HS-27A (cell line): ENCODE measurements at places on chromosomes 5 and 9.

DNA sequence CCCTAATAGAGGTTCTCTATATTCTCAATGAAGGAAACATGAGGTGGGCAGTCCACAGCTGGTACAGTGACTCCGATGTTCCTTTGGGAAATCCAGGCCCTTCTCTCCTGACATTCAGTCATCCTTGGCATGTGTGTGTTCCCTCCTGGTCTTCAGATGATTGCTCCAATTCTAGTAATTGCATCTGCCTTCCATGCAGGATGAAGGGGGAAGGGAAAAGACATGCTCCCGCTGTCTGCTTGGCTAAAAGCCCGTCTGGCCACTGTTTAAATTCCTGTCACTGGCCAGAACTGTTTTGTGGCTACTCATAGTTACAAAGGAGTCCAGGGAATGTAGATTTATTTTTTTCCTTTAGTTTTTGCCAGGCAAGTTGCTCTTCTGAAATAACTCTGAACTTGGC lies 65.0 kb downstream of the MAST4 start:
- DNase-seq = no peak

GRCh38 chr5:14035859-14036503 lies 91.5 kb upstream of the DNAH5 start:
- DNase-seq = peak; percentile 99

- DNase-seq = peak; percentile 56
Measured at GRCh38 chr5:115169487-115170133, at the start of gene TRIM36. Gene TRIM36 (minus strand): TSS chr5:115169908. CDS start chr5:115169634, 274 bp downstream.

DNA sequence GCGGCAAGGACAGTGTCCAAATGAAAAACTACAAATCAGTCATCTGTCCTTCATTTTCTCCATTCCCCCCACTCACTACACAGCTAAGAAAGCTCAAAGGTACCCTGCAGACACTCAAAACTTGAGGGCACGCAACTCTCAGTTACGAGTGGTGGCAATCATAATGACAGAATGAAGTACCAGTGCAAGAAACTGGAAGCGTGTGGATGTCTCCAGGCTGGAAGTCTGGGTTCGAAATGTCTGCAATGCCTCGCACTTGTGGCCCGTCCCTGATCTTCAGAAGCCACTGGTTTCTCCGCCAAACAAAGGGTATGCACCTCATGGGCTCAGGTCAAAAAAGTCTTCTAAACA lies 597 bp upstream of the CENPH start:
- DNase-seq = no peak

GRCh38 chr9:77375956-77376532 lies 198.7 kb downstream of the VPS13A start:
- DNase-seq = no peak

DNA sequence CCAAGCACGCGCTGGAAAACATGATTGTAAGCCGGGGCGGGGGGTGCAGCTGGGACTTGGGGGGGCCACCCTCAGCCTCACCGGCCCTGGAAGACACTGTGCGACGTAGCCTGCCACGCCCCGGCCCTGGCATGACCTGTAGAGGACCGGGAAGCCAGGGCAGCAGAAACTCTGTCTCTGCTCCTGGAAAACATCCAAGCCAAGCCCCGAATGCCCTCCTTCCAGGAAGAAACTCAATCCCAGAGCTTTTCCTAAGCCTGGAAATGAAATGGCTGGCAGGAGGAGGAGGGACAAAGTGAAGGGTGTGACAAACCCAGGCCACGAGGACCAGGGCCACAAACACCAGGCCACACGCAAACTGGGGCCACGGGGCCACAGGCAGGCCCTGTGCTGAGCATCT lies 55.4 kb downstream of the KCNT1 start:
- no peak for DNase-seq

- peak; percentile 78 for DNase-seq
Measured at GRCh38 chr9:37415011-37415719, 7.3 kb upstream of the GRHPR start.

DNA sequence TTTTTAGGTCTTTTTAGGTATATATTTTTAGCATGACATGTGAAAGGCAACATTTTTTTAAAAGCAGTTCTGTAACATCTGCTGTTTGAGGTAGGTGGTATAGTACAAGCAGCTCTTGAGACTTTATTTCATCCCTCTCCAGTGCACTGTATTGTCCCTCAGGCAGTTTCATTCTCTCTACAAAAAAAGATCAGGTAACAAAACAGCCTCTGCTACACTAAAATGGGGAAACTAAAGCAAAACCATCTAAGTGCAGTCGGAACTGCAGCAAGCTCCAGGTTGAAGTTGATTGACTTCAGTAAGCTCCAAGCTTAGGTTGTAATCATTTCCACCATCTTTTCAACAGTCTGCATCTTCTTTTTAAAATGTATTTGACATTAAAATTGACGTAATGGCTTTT lies 195.6 kb downstream of the DEPDC1B start:
- no peak for DNase-seq

GRCh38 chr5:125298746-125299379 lies 552.4 kb upstream of the ZNF608 start:
- DNase-seq = no peak

DNA sequence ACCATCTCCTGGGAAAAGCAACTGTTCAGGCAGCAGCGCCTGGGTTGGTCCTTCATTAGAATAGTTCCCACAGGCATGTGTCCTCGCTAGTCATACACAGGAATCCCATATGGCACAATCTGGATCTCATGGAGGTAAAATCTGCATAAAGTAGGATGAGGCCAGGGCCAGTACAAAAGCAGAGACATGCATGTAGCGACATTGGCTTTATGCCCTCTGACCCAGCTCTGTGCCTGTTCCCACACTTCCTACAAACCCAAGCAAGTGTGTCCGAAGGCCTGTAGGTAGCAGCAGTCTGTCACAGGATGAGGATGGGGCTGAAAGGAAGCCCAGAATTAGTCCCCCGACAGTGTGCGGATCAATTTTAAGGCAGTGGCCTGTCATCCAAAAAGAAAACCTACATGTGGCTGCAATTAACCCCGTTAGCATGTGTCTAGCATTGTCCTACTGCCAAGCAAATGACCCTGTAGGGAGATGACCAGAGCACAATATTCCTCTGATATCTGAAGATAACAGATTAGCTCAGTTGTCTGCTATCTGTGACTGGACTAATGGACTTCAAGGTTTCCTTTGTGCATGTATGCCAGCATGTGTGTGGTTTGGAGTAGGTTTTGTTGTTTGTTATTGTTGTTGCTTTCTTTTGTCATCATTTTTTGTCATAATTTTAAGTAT lies 178.8 kb downstream of the TMEM161B start:
- no peak for DNase-seq

DNA sequence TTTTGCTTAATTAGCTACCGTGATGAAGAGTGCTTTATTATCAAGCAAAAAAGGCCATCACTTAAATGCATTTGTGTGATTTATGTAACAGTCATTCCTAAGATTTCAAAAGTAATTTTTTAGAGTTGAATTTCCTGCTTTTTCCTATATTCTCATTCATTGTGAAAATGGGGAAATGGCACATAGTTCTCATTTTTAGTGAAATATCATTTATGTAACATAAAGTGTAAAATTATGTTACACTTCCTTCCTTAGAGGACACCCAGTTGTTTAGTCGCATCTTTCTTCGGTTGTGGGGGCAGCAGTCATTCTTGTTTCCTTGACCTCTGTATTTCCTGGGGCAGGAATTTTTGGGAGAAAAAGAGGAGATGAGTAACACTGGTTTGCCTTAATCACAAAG lies 142.8 kb downstream of the MAST4 start:
- DNase-seq = no peak

GRCh38 chr9:93134015-93134739 lies at the start of gene NINJ1:
Gene NINJ1 (minus strand): TSS chr9:93134251. CDS start chr9:93134217, 34 bp downstream.
- DNase-seq = no peak

DNA sequence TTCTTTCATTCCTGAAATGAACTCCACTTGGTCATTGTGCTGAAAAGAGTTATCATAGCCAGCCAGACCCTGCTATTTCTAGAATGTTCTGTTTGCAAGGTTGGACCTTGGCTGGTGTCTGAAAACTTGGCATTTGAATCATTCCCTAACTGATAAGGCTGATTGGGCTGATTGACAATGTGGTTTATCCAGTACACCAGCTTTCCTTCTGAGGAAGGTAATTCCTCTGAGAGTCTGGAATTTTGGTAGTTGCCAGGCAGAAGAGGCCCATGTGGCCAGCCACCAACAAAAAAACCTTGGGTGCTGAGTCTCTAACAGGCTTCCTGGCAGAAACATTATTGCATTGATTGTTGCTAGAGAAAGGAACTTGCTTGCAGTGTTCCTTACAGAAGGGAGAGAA lies 15.3 kb downstream of the SEC61B start:
- no peak for DNase-seq

- no peak for DNase-seq
Measured at GRCh38 chr9:123438821-123439220, 82.8 kb downstream of the CRB2 start.

DNA sequence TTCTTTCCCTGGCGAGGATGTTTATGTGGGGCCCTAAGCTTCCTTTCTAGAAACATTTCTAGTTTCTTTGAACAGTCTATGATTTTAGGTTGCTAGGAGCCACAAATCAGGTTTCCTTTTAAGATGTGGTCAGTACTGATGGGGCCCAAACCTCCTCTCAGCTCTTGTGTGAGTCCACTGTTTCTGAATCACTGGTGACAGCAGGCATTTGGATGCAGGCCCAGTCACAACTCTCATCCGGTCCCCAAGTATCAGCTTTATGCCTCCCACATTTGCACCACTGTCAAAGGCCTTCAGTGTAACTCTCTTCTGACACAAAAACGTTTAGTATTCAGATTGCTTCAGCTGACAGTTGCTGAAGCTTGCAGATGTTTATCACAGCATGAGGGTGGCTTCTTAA lies 7.8 kb downstream of the DMRT2 start:
- DNase-seq = no peak

DNA sequence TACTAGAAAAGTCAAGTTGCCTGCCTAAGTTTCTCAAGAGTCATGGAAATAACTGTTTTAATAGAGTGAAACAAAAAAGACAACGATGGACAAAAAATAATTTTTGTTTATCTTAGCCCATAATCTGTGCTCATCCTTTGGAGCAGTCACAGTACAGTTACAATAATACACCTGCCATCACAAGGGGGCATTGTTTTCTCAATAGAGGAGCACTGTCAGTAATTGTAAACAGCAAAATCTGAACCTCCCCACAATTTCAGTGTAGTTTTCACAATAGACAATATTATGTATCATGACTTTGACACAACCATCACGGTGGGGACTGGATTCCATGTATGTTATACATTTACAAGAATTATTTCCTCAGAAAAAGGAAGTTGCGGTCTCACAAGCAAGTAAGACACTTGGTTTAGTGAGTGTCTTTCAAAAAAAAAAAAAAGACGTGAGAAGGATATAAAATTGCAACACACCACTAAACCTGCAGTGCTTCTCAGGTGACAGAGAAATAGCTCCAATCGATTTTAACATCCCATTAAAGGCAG lies 586.3 kb downstream of the PTPRD start:
- no peak for DNase-seq

- peak; percentile 26 for DNase-seq
Measured at GRCh38 chr5:32278406-32278805, 34.3 kb downstream of the MTMR12 start.

GRCh38 chr9:123441769-123442168 lies 85.8 kb downstream of the CRB2 start:
- DNase-seq = no peak

- DNase-seq = no peak
Measured at GRCh38 chr9:22073349-22073748, 64.2 kb upstream of the CDKN2B start.

- no peak for DNase-seq
Measured at GRCh38 chr5:162786234-162786633, 651.2 kb upstream of the CCNG1 start.

GRCh38 chr9:127293767-127294166 lies 29.2 kb downstream of the GARNL3 start:
- DNase-seq = no peak

GRCh38 chr5:174601946-174602345 lies 122.4 kb upstream of the MSX2 start:
- DNase-seq = no peak

- no peak for DNase-seq
Measured at GRCh38 chr5:624951-625230, 12.8 kb downstream of the CEP72 start.

DNA sequence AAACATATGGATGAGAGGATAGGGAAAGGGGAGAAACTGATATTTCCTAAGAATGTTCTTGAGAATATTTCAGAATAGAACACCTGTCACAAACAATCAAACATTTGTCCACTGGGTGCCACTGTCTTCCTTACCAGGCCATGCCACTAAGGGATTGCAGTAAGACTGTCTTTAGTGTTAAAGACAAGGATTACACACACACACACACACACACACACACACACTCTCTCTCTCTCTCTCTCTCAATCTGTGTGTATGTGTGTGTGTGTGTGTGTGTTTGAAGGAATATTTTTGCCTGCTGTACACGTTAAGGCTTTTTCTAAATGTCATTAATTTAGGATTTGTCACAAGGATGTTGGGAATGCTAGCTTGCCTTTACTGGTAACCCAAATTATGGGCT lies 54.4 kb downstream of the CCDC192 start:
- DNase-seq = peak; percentile 42

DNA sequence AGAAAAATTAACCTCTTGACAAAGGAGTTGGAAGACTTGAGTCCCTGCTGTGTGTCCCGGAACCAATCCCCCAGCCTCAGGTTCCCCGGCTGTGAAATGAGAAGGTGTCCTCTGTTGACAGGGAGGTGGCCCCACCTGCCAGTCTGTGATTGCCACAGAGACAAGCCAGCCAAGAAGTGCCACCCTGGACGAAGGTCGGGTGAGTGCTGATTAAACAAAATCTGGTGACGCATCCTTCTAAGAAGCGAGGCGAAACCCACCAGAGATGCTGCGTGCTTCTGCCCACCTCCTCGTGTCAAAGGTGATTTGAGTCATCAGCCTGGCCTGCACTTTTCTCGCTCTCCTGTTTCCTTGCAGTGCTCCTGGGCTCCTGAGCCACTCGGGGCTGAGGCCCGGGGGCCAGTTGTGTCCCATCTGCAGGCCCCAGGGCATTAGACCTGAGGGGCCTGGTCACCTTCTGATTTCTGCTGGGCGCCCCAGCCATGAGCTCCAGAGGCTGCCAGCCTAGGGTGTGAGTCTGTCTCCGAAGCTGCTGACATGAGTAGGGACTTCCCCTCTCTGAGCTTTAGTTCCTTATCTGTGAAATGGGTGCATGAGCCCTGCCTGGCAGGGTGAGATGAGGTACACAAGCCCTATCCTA lies 28.7 kb downstream of the NEK6 start:
- DNase-seq = peak; percentile 90

GRCh38 chr9:4420351-4420750 lies 69.9 kb upstream of the SLC1A1 start:
- DNase-seq = no peak

GRCh38 chr5:85249204-85249603 lies 864.5 kb upstream of the EDIL3 start:
- DNase-seq = no peak

- no peak for DNase-seq
Measured at GRCh38 chr9:71746023-71746757, 22.1 kb downstream of the CEMIP2 start.

DNA sequence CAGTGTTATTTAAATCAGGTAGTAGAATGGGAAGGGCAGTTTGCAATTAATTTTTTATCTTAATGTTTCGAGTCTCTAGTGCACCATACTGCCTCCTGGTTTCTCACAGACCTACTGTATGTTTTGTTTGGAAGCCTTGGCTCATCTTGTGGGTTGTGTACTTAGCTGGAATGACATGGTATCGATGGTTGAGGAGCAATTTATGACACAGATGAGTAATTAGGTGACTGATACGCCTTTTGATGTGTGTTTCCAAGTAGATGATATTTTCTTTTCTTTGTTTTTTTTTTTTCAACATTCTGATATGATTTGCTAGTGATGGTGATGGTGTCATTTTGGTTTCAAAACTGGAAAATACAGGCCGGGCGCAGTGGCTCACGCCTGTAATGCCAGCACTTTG lies 16.1 kb downstream of the BASP1 start:
- DNase-seq = no peak

- DNase-seq = no peak
Measured at GRCh38 chr9:98171176-98171925, 21.1 kb downstream of the CORO2A start.
